ENCODE measurements at places on chromosomes 7 and 10. TPM values are rescaled to one million over a fixed set of nuclear protein-coding genes. Genes with fewer than 3 reads are reported as not detected.

DNA sequence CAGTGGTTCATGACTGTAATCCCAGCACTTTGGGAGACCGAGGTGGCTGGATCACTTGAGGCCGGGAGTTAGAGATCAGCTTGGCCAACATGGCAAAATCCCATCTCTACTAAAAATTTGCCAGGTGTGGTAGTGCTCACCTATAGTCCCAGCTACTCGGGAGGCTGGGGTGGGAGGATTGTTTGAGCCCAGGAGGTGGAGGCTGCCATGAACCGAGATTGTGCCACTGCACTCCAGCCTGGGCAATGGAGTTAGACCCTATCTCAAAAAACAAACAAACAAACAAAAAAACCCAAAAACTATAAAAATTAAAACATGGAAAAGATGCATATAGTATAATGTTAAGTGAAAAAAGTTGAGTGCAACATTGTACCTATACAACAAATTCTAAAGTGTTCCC, 81.4 kb downstream of the AKR1D1 start:
- DNase-seq = no peak
- no peaks in the 10 kb centered on the region for H3K36me3 ChIP-seq
- H3K27me3 ChIP-seq = no peaks in the 10 kb centered on the region

DNA sequence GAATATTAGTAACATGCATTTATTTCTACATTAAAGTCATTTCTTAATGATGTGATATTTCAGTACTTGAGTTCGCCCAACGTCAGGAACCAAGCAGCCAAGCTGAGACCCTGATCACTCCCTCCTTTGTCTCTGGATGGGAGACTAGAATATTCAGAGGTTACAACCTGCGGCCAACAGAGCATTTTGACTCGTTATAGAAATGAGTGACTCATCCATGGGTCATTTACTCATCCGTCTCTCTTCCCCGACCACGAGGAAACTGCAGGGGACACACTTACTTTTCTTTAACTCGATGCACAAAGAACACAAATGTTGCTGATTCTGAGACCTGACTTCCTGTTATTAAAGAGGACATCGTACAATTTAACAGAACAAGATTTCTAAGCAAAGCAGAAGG, 343.3 kb downstream of the FRMD4A start:
- peak overlapping the region; percentile 13 for H3K27ac ChIP-seq
- no peaks in the 10 kb centered on the region for H3K27me3 ChIP-seq
- H3K4me1 ChIP-seq = peaks cover 9% of the 10 kb centered on the region
- no peak for DNase-seq

- no peaks in the 10 kb centered on the region for H3K27me3 ChIP-seq
- no peaks in the 10 kb centered on the region for H3K36me3 ChIP-seq
- no peaks in the 10 kb centered on the region for H3K4me1 ChIP-seq
- no peak overlapping the region for H3K27ac ChIP-seq
- no peak overlapping the region for H3K4me3 ChIP-seq
These were observed 101.2 kb downstream of the PARD3 start for GRCh38 chr10:34713875-34714274.

DNA sequence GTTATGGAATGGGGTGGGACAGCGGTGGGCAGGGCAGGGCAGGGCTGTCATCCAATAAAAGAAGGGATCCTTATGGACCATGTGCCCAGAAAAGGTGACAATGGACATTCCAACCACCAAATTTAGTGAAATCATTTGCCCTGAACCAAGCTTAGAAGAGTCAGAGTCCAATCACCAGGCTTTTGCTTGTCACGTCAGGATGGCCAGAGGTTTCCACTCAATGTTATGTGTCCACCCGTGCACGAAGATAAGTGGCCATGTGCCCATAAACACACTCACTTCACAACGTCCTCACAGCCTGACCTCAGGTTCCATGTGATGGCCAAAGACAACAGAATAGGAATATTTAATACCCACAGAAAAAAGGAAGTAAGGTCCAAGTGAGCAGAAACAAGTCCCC, 36.6 kb upstream of the PLPP4 start:
- DNase-seq = no peak
- H3K27me3 ChIP-seq = no peaks in the 10 kb centered on the region
- H3K27ac ChIP-seq = no peak overlapping the region
- H3K36me3 ChIP-seq = no peaks in the 10 kb centered on the region
- no peak overlapping the region for H3K4me3 ChIP-seq
- no peaks in the 10 kb centered on the region for H3K4me1 ChIP-seq

DNA sequence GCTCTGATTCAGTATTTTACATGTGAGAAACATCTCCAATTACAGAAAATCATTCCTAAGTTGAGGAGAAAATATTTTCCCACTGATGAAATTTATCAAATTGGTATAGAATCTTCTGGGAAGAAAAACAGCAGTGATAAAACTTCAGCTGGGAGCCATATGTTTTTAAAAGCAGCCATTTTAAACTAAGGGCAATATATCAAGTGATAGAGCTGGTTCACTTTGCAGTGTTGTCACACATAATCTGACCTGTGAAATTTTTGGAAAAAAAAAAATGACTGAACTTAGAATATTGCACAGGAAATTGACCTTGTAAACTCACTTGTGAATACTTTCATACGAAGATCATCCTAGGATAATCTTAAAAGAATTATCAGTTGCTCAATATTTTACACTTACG, 10.5 kb upstream of the EZH2 start:
- no peaks in the 10 kb centered on the region for H3K36me3 ChIP-seq
- H3K27me3 ChIP-seq = no peaks in the 10 kb centered on the region
- no peak for DNase-seq

DNA sequence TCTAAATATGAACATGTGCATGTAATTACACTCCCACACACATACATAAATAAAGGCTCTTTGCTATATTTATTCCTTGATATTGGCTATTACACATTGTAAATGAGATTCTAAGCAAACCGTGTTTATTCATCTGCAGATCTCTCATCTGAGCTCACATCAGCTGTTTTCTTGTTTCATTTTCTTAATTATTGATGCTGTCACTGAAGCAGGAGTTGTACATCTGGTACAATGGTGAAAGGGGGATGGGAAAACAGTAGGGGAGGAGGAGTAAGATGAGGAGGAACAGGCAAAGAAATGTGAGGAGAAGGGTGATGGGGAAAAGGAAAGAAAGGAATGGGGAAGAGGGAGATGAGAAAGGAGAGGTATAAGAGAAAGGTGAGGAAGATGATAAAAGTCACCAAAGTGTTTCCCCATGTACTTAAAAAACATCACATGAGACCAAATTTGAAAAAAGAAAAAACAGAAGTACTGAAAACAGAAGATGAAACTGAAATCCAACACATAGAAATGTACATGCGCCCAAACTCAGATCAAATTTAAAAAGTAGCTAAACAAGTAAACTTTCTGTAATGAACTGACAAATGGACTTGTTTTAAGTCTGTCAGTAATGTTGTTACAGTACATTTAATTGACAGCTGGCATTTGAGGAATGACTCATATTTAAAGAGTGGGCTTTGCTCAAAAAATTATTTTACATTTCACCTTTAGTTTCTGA, 472.2 kb downstream of the ARL4A start:
- H3K36me3 ChIP-seq = no peaks in the 10 kb centered on the region
- no peaks in the 10 kb centered on the region for H3K27me3 ChIP-seq
- no peak for DNase-seq

DNA sequence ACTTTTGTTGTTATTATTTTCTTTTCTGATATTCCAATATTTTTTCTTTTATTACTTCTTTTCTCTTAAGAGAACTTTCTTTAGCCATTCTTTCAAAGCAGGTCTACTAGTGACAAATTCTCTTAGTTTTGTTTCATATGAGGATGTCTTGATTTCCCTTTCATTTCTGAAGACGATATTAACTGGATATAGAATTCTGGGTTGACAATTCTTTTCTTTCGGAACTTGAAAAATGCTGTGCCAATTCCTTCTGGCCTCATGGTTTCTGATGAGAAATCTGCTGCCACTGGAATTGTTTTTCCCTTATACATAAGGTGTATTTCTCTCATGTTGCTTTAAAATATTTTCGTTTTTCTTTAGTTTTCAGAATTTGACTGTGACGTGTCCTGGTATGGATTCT, 97.0 kb upstream of the KIF5B start:
- no peaks in the 10 kb centered on the region for H3K4me1 ChIP-seq
- no peaks in the 10 kb centered on the region for H3K36me3 ChIP-seq
- H3K4me3 ChIP-seq = no peak overlapping the region
- H3K27ac ChIP-seq = no peak overlapping the region
- no peak for DNase-seq
- H3K27me3 ChIP-seq = no peaks in the 10 kb centered on the region

GRCh38 chr7:39529582-39529981, 36.6 kb upstream of the YAE1 start:
- no peaks in the 10 kb centered on the region for H3K27me3 ChIP-seq
- no peak overlapping the region for H3K27ac ChIP-seq
- H3K36me3 ChIP-seq = no peaks in the 10 kb centered on the region
- no peaks in the 10 kb centered on the region for H3K4me1 ChIP-seq
- no peak for DNase-seq
- H3K4me3 ChIP-seq = no peak overlapping the region

The SRPK2 gene
- total RNA-seq = 16.8 TPM

The CALML3 gene
- total RNA-seq = 0.22 TPM

The MMD2 gene
- total RNA-seq = not detected

The SH2B2 gene
- total RNA-seq = 2.2 TPM

The WNT8B gene
- not detected for total RNA-seq
